NCI-H446 treated with DMSO at 0.1 percent for 48 hours (cell line): ENCODE measurements at places on chromosomes 11 and 22.

- DNase-seq, result no peak
Observed at GRCh38 chr11:43626798-43627197, 53.7 kb upstream of the HSD17B12 start.

DNA sequence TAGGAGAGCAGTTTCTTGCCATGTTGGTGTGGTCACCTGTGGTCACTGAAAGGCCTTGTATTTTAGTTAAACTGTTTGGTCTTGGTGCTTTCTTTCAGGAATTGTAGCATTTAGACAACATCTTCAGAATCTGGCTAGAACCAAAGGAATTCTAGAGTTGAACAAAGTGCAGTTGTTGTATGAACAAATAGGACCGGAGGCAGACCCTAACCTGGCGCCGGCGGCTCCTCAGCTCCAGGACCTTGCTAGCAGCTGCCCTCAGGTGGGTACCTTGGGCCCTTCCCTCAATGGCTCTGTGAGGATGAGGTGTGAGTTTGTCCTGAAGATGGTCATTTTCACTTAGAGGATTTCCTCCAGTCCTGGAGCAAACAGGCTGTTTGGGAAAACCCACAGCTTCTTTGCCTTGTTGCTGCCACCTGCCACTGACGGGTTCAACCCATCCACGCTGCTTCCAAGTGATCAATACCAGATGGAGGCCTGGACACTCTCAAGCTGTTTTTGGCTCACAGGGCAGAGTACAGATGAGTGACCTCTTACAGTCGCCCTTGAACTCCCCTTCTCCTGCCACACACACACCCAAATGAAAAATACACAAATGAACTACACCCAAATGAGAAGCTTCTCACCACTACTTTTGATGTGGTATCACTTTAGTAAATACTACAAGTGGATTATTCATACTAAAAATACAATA lies 45.2 kb downstream of the PPP2R1B start:
- no peak for DNase-seq

DNA sequence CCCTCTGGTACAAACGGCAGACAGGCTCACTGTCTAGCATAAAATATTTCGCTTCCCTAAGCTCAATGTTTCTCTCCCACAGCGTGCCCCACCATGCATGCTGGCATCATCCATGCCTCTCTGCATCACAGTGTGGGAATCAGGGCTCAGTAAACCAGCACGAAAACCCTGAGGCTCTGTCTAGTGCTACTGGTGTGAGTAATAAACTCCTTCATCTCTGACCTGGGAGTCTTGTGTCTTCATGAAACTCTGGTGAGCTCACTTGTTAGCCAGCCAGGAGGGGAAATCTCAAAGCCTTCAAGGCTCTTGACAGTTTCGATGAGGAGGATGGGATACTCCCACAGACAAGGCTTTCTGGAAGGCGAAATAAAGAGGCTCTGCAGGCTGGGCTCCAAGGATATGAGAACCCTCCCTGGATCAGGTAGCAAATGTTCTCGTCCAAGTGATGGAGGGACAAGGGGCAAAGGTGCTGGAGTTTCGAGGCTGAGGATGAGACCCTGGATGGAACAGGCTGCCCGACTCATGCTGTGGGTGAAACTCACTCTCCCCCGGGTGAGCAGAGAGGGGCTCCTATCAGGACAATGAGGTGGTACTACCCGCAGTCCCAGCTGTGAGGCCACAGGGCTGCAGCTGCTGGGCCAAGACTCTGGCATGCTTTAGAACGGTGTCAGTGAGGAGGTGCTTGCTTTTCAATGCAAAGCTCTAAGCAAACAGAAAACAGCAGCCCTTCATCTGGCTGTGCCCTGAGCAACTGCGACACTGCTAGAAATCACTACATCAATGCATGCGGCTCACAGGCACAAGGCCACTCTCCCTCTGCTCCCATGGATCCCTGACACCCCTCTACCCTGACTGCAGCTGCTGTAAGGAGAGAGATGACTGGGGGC lies 69.3 kb downstream of the SHANK2 start:
- DNase-seq, result no peak

DNA sequence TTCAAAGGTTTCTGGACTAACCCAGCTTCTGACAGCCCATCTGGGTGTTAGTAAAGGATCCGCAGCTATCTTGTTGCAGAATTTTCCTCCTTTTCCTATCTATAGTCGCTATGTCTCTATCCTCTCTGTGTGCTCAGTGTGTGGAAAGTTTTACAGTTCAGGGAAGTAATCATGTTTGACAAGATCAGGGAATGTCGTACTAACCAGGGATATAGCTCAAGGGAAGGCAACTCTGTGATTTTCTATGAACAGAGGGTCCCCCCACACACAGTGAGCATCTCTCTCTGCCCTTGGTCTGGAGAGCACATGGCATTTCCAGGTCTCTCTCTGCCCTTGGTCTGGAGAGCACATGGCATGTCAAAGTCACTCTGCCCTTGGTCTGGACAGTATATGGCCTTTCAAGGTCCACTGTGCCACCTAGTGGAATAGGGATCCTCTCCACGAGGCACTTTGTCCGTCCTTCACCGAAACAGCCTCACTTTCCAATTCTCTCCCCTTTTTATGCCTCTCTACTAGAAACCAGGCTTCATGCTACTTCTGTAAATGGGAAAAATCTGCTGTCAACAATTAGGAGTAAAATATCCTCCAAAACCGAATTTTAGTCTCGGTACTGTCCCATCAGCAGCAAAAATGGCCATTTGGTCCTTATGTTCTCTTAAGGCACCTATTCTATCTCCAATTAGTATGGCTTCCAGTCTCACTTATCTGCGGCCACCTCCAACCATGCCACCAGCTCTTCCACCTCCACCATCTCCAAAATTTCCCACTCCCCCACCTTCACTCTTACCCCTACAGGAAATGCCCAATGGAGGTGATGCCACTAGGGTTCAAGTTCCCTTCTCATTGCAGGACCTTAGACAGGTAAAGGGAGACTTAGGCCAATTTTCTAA lies 88.7 kb downstream of the IGLL5 start:
- DNase-seq, result no peak

GRCh38 chr11:73366953-73367352 lies 9.2 kb upstream of the RELT start:
- DNase-seq, result no peak

- DNase-seq, result no peak
Observed at GRCh38 chr22:27349456-27349855, 452.1 kb downstream of the MN1 start.

- no peak for DNase-seq
Observed at GRCh38 chr11:14445542-14446530, 53.8 kb downstream of the COPB1 start.

DNA sequence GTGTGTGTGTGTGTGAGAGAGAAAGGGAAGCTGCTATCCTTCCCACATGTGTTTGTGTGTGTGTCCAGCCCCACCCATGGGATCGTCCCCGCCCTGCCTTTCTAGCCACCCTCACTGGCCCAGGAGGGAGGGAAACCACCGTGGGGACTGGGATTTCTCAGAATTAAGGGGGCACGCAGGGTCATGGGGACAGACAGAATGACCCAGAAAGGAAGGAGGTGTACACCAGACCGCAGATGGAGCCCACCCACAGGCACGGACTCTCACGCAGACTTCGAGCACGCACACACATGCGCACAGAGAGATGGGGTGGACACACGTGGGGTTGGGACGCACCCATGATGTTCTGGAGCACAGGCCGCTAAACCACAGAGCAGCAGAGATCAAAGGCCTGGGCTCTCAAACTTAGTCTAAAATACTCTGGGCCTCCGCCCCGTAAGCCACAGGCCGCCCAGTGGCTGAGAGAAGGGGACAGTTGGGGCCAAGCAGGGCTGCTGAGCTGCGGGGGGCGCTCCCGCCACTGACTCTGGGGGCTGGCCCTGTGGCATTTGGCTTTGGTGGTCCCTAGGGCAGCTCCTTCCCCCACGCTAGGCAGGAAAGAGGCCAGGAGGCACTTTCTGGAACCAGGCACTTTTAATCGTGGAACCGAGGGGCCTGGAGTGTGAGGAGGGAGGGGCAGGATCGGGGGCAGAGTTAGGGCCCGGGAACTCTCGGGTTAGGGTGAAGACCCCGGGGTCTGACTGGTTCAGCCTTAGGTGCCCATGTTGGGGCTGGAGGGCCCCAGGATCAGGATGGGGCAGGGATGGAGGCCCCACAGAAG lies 1.5 kb downstream of the IFITM5 start:
- DNase-seq, result no peak

DNA sequence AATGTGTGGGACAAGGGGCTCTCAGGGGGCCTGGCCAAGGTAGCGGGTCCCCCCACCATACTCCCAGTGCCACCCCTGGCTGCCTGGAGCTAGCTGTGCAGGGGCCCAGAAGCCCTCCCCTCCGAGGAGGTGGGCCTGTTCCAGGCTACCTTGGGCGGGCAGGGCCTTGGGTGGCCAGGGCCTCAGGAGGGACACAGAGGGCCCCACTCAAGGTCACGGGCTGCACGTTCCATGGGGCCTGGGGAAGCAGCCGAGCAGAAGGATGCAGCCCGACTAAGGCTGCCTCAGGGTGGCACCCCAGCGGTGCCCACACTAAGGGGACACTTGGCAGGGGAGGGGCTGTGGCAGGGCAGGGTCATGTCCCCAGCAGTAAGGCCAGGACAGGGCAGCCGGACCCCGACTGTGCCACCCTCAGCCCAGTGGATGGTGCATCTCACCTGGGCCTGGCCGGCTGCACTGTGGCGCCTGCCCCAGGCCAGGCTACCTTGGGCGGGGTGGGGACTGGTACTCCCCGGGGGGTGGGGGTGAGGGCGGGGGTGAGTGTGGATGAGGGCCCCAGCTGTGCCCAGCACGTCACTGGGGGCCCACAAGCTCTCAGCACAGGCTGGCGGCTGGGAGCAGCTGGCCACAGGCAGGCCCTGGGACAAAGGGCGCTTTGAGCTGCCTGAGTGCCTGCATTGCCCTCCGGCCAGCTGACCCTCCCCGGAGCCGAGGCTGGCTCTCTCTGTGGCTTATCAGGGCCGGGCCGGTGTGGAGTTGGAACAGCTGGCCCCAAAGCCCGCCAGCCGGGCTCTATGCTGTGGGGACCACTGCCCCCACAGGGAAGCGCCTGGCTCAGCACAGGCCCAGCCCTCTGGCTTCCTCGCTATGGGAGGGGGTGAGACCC lies 117.1 kb downstream of the KCNQ1 start:
- no peak for DNase-seq

DNA sequence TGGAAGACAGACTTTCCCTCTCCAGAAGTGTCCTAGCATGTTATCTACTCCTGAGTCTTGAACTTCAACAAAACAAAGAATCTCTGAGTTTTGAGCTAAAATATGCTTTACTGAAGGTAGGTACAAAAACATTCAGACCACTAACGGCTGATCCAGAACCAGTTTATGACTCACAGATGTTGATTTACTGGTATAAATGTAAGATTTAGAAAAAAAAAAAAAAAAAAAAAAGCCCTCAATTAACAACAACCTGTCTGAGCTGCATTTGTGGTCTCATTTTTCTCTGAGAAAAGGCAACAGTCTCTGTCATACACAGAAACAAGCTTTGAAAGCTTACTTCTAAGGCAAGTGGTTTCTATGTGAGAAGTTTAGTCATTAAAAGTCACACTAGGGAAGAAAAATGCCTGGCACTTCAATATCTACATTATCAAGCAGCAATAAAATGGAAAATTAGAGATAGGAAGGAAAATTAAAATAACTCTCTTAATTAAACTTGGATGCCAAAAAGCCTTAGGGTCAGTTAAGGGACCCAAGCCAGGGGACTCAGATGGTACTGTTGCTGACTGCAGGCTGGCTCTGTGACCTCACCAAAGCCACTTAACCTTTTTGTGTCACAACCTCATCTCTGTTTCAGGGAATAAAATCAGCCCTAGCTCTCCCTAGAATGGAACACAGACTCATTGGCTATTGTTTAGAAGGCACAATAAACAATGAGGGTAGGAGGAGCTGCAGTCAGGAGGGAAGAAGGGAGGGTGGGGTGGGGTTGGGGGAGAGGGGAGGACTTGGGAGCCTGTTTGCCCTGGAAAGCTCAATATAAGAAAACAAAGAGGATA lies 61.7 kb downstream of the ETS1 start:
- DNase-seq, result no peak

GRCh38 chr11:134576286-134576685 lies 164.2 kb upstream of the B3GAT1 start:
- no peak for DNase-seq

GRCh38 chr22:21797444-21798221 lies 62.0 kb upstream of the YPEL1 start:
- no peak for DNase-seq

DNA sequence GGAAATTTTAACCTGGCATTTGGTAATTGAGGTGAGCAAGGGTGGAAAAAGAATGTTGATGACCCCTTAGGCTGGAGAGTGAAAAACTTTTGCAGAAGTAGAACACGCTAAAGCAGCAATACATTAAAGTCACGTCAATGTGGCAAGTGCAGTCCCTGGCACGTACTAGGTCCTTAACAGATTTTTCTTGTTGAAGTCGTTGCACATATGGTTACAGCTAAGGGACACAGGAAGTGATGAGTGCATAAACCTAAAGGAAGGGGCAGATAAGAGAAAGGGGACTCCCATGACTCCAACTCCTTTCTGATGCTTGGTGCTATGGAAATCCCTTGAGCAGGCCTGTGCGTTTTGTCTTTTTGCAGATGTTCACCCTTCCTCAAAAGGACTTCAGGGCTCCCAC lies 1.2 kb downstream of the ACCS start:
- DNase-seq, result no peak

- DNase-seq, result no peak
Observed at GRCh38 chr11:112354364-112354763, 93.7 kb upstream of the PLET1 start.

GRCh38 chr11:1298695-1299492 lies 10.5 kb downstream of the TOLLIP start:
- no peak for DNase-seq
